ENCODE measurements at places on chromosomes 7 and 10.

DNA sequence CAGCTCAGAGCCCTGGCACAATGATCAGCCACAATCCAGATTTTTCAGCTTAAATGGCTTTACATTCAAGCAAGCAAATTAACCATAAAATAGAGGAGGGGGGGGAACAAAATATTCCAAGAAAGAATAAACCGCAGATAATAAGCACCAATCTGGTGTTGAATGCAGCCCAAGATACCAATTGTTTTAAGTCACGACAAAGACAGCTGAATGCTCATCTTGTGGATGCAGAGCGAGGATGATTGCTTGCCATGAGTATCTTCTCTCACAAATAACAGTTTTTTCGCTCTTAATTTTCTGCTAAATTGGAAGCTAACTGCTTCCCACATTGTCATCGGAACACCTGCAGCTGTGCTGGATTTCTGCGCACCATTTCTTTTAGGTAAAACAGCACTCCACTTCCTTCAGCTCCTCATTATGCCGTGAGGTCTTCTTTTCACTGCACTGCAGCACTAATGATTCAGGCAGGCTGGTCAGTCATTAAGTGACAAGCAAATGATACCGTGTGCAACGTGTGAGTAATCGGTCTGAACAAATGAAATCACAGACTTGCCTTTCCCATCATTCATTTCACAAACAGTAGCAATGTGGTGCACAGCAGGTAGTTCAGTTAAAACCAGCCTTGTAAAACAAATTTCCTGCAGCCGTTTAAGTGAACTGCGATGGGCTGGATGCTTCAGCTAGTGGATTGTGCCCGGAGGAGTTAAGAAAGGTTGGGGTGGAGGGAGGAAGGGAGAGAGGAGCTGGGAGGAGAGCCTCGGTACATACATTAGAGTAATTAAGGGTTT lies 106.4 kb upstream of the CDCA7L start:
- DNase-seq, result no peak

- no peak for DNase-seq
Measured at GRCh38 chr7:154332811-154333580, 280.8 kb downstream of the DPP6 start.

DNA sequence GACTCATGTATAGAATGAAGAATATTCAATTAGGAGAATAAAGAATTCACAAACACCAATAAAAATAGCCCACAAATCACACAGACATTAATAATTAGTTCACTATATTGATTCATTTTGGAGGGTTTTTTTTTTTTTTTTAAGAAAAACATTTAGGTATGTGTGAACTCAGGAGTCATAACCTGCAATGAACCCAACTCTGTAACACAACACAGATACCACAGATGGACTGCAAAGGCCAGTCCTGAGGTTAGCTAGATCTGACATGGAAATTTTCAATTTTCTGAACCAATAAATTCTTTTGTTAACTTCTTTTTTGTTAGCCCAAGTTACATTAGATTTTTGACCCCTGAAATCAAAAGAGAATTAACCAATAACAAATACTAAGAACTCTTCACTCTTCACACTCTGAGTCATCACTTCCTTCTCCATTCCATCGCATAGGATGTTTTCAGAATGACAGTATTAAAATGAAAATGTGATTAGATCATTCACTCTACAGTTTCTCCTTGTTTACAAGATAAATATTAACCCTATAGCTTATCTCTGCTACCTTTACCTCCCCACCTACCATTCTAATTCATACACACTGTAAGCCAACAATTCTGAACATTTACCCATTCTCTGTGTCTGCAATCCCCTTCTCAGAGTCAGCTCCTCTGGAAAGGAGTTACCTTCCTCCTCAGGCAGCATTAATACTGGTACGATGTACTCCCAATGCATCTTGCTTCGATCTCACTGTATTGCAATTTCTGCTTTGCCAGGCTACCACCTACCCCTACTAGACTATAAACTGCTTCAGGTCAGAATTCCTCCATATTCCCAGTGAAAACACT lies 141.5 kb downstream of the LRRN3 start:
- no peak for DNase-seq

- DNase-seq, result no peak
Measured at GRCh38 chr10:102418622-102419268, at the start of gene PSD. TSS of gene PSD (minus strand) at chr10:102418785. CDS start at chr10:102417038, 1,747 bp downstream.

DNA sequence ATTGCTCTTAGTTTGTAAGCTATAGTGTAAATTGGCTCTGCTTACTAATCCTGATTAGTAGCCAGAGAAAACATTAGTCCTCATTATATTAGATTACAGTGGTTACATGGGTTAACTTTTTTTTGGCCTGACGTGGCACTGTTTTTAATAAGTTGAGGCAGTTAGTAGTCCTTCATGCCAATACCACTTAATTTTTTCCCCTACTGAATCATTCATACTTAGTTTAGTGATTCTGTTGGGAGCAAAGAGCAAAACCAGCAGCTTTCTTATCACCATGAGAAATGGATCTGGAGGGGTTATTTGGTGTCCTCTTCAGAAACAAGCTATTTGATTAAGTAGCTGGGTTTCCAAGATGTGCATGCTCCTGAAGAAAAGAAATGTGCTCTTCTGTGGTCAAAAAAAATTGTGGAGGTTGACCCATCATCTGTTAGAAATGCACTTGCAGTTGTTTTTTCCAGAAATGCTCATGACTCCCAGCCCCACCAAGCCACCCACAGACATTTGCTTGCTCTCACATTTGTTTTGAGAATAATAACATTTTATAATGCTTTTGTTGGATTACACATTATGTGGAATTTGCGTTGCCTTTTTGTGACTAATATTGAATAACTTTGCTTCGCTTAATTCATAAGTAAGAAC lies 258.5 kb downstream of the HDAC9 start:
- DNase-seq, result no peak

- no peak for DNase-seq
Measured at GRCh38 chr10:114544045-114544659, 113.9 kb downstream of the ABLIM1 start.

DNA sequence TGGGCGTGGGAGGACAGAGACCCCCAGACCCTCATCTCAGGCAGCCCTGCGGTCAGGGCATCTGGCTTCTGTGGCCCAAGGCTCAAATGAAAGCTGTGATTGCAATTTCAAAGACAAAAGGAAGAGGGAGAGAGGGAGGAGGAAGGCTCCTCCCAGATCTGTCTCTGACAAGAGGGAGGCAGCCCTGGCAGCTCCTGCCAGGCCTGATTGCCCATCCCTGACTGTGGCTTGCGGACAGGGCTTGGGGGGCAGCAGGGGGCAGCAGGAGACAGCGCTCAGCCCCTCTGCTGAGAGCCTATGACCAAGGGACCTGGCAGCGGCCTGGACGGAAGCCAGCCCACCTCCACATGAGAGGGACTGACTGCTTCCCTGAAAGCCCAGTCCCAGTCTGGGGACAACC lies 91.8 kb downstream of the PTPRN2 start:
- DNase-seq, result no peak

- no peak for DNase-seq
Measured at GRCh38 chr7:45447296-45447695, 126.9 kb upstream of the ADCY1 start.

DNA sequence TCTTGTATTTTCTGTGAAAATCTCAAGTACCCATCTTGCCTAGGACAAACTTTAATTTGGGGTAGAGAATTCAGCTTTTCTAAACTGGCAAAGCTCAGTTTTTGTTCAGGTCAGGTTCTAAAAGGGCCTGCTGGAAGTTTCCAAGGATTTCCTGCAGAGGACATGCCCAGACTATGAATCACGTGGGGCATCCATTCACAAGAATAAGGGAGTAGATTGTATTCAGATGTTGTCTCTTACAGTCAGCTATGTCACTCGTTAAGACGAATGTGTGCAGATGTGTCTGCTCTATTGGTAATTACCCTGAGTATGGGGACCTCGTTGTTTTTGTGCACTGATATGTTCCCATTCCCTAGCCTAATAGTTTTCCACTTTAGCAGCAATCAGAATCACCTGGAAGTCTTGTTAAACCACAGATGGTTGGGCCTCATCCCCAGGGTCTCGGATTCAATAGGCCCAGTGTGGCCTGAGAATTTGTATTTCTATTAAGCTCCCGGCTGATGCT lies 81.0 kb upstream of the ITPRID1 start:
- no peak for DNase-seq

GRCh38 chr10:15265056-15265455 lies 96.6 kb upstream of the NMT2 start:
- no peak for DNase-seq

GRCh38 chr10:23047201-23048050 lies 48.0 kb upstream of the MSRB2 start:
- no peak for DNase-seq

DNA sequence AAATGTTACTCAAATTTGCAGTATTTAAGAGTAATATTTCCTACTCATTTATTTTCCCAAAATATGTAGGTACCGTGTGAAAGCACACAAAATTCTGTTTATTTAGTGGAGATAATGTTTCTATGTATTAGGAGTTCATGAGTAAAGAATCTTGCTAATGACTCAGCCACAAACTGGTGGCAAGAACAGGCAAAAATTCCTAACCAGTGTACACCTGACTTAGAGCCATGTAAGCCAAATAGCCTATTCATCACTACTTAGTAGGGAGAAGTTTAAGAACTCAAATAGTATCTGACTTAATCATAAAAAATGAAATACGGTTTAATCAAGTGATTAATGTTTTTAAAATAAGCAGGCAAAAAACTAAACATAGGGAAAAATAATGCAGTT lies 169.0 kb downstream of the SRPK2 start:
- no peak for DNase-seq

- DNase-seq, result no peak
Measured at GRCh38 chr7:44622342-44623151, 16.1 kb downstream of the OGDH start.

GRCh38 chr10:105844241-105844640 lies 1203.2 kb downstream of the SORCS3 start:
- DNase-seq, result no peak

GRCh38 chr7:158209435-158209834 lies 378.2 kb downstream of the PTPRN2 start:
- no peak for DNase-seq
